ENCODE measurements at places on chromosomes 12 and 14. TPM values are rescaled to one million over a fixed set of nuclear protein-coding genes. Genes with fewer than 3 reads are reported as not detected.

Gene RHOJ
- 3.8 TPM for total RNA-seq

Gene RNF212B
- total RNA-seq = not detected

Gene REP15
- 3.5 TPM for total RNA-seq

Gene NOVA1
- total RNA-seq = not detected

Gene LTBR
- 110 TPM for total RNA-seq

Gene PIWIL1
- total RNA-seq = not detected

All from osteoblast (primary cell).